Hematopoietic multipotent progenitor cell treated with erythropoietin and hydrocortisone succinate and interleukin-3 and kit ligand, for 15 days (in vitro differentiated cells): ENCODE measurements at places on chromosomes 1 and 21.
A peak's percentile ranks its signal among the peaks of the same experiment; 100 is the strongest.

- no peak for DNase-seq
Measured at GRCh38 chr1:202107321-202107761, 15.4 kb upstream of the GPR37L1 start.

- peak; percentile 43 for DNase-seq
Measured at GRCh38 chr1:63327417-63328054, 5.2 kb downstream of the FOXD3 start.

DNA sequence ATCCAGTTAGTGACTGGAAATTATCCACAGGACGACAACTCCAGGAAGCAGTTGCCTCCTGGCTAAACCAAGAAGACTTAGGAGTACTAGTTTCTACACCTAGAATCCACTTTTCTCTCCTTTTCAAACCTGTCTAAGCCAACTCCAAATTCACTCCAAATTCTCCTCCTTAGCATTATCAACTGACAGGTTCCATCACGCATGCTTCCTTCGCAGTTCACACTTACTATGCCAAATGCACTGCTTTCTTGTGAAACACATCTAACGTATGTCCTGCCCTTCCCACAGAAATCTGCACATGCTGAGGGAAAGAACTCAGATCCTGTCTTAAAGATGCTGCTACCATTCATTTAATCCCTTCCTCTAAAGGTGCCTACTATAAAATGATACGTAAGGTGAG, 225.9 kb downstream of the RERE start:
- no peak for DNase-seq

- no peak for DNase-seq
Measured at GRCh38 chr1:209597499-209597898, 14.0 kb downstream of the CAMK1G start.

DNA sequence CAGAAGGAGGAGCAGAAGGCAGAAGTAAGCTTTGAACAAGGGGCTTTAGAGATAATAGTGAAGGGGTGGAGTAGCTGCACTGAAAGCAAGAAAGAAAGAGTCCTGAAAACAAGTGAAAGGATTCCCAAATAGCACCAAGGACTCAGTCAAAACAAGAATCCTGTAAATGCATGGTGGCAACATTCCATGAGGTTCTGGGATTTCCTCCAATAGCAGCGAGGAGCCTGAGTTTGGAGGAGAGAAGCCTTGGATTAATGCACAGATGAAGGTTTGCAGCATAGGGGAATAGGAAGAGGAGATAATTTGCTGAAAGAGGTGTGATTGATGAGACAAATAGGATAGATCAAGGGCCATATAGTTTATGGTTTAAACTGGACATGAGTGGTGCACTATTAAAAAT, 10.9 kb downstream of the KRTAP22-2 start:
- no peak for DNase-seq

DNA sequence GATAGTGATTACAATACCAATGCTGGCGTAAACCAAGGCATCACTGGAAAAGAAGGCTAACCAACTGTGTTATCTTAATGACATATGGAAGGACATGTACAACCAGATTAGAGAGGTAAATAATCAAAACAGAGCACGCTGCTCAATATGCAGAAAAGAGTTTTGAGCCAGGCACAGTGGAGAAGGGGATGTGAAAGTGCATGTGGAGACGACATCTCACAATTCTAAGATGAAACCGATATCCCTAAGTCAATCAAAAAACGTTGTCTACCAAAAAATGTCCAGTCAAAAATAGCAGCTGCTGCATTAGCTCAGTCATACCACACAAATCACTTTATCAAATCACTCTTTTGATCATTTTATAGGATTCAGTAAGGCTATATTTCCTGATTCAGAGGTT, 116.3 kb upstream of the OLIG2 start:
- no peak for DNase-seq

GRCh38 chr1:199124351-199124750, 485.5 kb downstream of the PTPRC start:
- no peak for DNase-seq

DNA sequence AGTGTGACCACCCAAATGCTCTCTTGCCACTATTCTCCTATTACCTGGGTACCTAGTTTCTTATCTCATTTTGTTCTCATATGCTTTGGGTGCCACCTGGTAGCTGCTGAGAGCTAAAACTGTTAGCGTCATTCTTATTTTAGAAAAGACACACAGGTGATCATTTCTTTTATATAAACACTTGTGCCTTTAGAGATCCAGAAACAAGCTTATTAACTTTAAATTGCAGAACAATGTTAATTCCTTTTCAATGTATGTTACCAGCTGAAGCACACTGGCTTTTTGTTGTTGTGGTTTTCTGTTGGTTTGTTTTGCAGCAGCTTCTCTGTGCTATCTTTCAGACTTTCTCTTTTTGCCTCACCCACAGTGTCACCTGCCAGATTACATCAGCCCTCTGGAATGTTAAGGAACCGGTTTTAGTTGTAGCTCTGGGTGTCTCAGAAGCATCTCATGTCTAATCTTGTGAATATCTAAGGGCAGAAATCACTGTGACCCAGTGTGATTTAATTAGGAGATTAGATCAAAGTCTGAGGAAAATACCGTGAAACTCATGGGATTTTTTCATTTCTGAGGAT, 43.4 kb upstream of the SLC19A2 start:
- no peak for DNase-seq

DNA sequence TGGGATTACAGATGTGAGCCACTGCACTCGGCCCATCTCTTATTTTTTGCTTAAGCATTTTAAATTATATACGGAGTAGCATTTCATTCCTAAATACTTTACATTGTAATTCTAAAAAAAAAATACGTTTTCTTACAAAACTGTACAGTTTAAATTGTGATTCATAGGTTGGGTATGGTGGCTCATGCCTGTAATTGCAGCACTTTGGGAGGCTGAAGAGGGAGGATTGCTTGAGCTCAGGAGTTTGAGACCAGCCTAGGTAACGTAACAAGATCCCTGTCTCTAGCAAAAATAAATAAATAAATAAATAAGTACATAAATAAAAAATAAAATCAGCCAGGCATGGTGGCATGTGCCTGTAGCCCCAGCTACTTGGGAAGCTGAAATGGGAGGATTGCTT, 24.6 kb downstream of the TBCE start:
- DNase-seq: no peak

- DNase-seq: no peak
Measured at GRCh38 chr1:94895518-94895917, 31.4 kb downstream of the CNN3 start.

- no peak for DNase-seq
Measured at GRCh38 chr1:234518876-234519275, 39.9 kb upstream of the TARBP1 start.

DNA sequence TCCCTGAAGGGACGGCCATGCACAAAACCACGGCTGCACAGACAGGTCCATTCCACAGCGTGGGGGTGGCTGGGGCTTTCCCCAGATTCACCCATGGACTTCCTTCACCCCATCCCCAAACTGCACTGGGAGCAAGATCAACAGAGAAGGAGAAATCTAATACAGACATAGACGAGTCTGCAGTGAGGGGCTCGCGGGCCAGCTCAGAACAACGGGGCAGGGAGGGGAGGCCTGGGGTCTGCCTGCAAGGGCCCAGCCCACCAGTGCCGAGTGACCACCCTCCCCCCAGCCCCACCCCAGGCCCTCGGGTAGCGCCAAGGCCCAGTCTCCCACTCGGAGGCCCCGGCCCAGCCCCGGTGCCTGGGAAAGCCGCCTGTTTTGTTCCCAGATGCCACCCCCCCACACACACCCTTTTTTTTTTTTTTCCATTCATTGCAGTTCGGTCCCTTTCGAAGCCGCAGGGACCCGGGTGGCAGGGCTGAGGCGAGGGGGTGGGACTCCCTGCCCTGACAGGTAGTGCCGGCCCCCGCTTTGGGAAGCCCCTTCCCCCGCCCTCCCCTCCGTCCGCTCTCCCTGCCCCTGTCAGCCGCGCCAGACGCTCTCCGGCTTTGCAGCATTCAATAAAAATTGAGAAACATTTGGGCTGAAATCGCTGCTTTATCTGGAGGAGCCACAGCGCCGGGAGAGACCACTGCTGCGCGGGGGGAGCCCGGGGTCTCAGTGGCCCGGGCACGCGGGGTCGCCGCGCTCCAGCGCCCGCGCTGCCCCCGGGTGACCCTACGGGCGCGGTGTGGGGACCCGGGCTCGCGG, 543 bp upstream of the EPHB2 start:
- DNase-seq: peak; percentile 11

DNA sequence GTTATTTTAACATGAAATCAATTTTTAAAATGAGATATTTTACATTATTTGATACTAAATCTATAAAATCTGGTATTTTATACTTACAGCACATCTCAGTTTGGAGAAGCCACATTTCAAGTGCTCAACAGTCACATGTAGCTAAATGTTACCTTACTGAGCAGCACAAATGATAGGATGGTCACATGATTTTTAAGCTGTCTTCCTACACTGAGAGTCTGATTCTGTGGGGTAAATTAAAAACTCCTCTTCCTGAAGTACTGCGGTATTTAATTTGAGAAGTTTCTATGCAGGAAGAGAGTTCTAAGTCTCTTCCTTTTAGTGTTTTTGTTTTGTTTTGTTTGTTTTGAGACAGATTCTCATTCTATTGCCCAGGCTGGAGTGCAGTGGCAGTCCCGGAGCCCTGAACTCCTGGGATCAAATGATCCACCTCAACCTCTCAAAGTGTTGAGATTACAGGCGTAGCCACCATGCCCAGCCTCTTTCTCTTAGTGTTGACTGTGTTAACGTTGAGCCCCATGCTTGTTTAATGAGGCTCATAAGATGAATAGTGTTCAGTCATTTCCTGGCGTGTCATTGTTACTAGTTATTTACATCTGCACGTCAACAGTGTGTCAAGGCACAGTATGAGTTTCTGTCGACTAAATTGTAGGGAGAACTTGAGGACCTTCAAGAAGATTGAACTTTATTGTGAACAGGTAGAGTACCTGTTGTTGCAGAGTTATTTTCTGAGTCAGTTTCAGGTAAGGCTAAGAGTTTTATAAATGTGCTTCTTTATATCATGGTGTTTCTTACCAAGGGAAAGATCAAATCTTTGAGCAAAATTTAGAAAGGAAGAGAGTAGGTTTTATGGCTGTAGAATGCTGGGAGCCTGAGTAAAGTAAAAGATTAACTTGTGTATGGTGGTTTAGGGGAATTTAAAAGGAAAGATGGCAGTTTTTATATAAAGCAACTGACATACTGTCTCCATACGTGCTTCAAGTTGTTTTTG, 3.3 kb downstream of the CNST start:
- no peak for DNase-seq

GRCh38 chr1:20921285-20921684, 134.2 kb upstream of the HP1BP3 start:
- DNase-seq: no peak

DNA sequence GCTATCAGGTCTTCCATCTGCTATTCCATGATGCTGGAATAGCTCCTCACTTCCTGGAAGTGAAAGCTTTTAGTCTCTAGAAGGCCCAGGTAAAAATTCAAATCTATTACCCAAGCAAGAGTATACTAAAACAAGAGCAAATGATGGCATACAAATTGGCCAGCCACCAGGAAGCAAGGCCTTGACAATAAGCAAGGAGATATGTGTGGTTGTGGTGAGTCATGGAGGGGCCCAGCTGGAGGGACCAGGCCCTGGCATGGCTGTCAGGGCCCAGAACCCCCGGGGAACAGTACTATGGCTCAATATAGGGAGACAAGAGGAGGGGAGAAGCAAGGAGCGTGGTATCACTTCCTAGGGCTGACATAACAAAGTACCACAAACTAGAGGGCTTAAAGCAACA, 358.7 kb downstream of the RRAGC start:
- no peak for DNase-seq

DNA sequence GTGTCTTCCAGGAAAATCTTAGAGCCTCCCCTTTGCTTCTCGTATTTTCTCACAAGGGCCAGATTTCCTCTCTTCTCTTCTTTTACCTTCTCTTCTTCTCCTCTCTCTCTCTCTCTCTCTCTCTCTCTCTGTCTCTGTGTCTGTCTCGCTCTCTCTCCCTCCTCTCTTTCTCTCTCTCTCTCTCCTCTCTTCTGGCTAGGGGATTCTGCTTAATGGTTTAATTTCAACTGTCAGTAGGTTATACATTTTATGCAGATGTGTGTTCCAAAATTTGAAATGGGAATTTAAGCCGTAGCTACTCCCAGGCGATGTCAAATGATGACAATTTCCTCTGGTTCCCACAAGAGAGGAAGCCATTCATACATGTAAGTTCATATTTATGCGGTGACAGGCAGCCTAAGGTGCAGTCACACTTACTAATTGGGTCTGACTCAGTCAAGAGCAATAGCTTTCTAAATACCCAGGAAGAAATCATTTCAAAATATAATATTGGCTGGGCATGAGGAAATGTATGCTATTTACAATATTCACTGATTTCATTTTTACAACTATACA, 1.4 kb downstream of the DSCAM start:
- no peak for DNase-seq

DNA sequence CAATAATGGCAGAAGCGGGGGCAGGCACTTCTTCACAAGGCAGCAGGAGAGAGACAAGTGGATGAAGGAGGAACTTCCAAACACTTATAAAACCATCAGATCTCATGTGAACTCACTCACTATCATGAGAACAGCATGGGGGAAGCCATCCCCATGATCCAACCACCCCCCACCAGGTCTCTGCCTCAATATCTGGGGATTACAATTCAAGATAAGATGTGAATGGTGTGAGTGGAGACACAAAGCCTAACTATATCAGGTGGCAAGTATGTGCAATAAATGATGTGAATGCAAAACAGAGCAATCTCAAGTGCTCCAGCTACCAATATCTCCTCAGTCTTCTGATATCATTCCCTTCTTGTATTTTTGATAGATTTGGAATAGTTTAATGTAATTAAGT, 12.4 kb downstream of the CFHR2 start:
- no peak for DNase-seq

DNA sequence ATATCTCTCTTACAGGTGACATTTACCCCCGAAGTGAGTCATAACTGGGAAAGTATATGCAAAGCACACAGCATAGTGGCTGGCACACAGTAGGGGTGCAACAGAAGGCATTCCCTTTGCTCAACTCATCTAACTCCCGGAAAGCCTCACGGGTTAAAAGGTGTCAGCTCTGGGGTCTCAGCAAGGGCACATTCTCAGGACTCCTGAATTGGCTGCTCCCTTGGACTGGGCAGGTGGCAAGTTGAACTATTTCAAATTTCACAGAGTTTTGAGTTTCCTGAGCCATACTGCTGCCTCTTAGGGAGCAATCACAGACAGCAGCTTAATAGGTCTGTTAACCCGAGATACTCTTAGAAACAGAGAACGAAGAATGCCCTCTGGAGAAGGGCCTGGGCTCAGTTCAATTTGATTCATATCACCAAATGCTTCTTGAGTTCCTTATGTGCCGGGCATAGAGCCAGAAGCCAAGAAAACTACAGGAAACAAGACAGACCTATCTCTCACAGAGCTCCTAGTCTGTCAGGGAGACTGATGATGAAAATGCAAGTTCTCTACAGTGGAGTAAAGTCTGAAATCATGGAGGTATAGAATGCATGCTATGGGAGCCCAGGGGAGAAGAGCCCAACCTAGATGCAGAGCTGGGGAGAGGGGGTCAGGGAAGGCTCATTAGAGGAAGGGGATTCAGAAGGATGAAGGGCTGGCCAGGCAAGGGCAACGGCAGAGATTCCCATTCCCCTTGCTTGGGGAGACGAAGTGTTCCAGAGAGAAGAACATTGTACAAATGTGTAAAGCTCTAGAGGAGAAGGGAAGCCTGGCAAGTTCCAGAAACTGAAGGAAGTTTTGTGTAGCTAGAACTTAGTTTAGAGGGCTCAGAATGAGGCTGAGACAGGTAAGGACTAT, 143.9 kb upstream of the HMGB4 start:
- no peak for DNase-seq

- DNase-seq: no peak
Measured at GRCh38 chr1:6868660-6869380, 83.6 kb downstream of the CAMTA1 start.
